ENCODE measurements at places on chromosomes 4 and X.

- H3K4me1 ChIP-seq = no peaks in the 10 kb centered on the region
- no peaks in the 10 kb centered on the region for H3K36me3 ChIP-seq
- no peaks in the 10 kb centered on the region for H3K27me3 ChIP-seq
- no peak for DNase-seq
- no peak overlapping the region for H3K4me3 ChIP-seq
- H3K27ac ChIP-seq = no peak overlapping the region
These were observed 191.3 kb downstream of the GPC3 start for GRCh38 chrX:133794126-133794525.

DNA sequence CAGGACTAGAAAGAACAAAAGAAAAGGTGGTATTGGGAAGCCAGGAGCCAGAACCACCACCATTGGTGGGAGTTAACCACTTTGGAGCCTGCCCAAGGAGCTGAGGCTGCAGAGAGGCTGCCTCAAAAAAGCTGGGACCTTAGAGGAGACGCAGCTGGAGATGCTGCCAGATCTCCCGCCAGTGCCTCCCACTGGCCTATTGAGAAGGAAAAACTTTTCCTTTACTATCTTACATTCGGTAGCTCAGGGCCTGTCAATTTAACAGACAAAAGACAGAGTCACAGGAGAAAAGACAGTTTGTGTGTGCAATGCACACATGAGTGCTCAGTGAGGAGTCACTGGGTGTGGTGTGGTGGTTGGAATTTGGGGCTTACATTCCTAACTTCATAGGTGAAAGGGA is 52.4 kb upstream of the HPSE start:
- H3K27me3 ChIP-seq = no peaks in the 10 kb centered on the region
- H3K4me3 ChIP-seq = no peak overlapping the region
- no peak overlapping the region for H3K27ac ChIP-seq
- no peaks in the 10 kb centered on the region for H3K36me3 ChIP-seq
- no peaks in the 10 kb centered on the region for H3K4me1 ChIP-seq

DNA sequence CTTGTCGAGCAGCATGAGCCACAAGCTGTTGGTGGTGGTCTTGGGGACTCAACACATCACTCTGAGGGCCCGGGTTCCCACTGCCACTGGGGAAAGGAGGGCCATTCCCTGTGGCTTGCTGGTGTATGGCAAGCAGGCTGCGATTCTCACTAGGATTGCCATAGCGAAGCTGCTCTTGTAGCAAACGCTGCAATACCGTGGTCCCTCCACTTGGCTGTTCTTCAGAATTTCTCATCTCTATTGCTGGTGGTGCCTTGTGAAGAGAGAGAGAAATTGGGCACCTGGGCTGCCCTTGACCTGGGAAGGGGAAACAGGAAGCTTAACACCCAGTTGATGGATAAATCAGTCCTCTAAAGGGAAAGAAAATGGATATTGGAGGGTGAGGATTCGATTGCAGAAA is 17.7 kb downstream of the AMOT start:
- no peaks in the 10 kb centered on the region for H3K27me3 ChIP-seq
- H3K27ac ChIP-seq = no peak overlapping the region

GRCh38 chrX:43016021-43016420 is 238.1 kb upstream of the PPP1R2C start:
- H3K27me3 ChIP-seq = no peaks in the 10 kb centered on the region
- H3K27ac ChIP-seq = no peak overlapping the region
- no peak for DNase-seq
- H3K4me3 ChIP-seq = no peak overlapping the region
- no peaks in the 10 kb centered on the region for H3K4me1 ChIP-seq
- H3K36me3 ChIP-seq = no peaks in the 10 kb centered on the region

DNA sequence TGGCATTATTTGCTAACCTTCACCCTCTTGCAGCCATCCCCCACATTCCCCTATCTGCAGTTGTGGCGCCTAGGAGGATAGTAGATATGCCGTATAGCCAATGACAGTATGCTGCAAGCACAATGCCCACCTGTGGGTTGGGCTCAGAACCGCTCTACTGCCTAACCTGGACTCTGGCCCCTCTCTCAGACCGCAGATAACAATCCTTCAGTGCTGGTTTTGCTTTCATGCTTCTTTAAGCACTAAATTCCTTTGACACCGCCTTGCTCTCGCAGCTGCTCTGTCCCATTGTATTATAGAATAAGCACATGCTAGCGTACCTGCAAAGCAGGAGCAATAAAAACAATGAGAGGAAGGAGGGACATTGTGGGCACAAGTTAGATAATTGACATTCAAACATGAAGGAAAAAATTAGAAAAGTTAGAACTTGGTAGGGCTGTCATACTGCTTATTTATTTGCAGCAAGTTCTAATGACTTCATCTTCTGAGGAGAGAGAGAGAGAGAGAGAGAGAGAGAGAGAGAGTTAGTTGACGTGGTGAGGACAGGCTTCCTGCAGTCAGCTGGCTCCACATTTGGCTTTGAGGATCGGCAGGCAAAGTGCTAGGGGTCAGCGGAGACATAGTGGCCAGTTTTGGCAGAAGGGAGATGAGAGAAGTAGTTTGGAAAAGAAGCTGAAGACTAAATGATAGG is 55.8 kb downstream of the WWC2 start:
- H3K27ac ChIP-seq = no peak overlapping the region
- DNase-seq = no peak
- no peak overlapping the region for H3K4me3 ChIP-seq

DNA sequence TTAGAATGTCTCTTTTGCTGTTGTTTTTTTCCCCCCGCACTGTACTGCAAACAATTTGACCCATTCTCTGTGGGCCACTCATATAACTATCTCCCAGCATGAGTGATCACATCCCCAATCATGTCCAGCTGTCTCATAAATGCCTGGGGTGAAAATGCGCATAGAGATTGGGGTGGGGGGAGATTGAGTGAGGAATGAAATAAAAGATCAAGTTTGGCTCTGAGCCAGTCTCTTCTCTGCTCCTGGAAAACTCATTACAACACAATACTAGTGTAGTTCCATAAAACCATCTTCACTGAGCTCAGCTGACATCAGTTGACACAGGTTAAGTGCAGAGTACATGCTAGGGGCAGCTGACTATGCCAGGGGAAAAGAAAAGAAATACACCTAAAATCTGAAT is 96.9 kb downstream of the EGF start:
- no peak overlapping the region for H3K4me3 ChIP-seq
- no peak for DNase-seq
- no peaks in the 10 kb centered on the region for H3K27me3 ChIP-seq
- no peaks in the 10 kb centered on the region for H3K36me3 ChIP-seq

GRCh38 chrX:12058087-12058486 is 80.2 kb upstream of the FRMPD4 start:
- no peaks in the 10 kb centered on the region for H3K36me3 ChIP-seq
- H3K4me1 ChIP-seq = no peaks in the 10 kb centered on the region
- DNase-seq = no peak
- H3K27me3 ChIP-seq = no peaks in the 10 kb centered on the region

- no peak overlapping the region for H3K4me3 ChIP-seq
- H3K27ac ChIP-seq = no peak overlapping the region
- no peaks in the 10 kb centered on the region for H3K36me3 ChIP-seq
- H3K4me1 ChIP-seq = no peaks in the 10 kb centered on the region
- H3K27me3 ChIP-seq = no peaks in the 10 kb centered on the region
These were observed 362.5 kb upstream of the TRAM1L1 start for GRCh38 chr4:117447925-117448324.

- no peak for DNase-seq
- H3K4me3 ChIP-seq = no peak overlapping the region
- H3K36me3 ChIP-seq = no peaks in the 10 kb centered on the region
- H3K27ac ChIP-seq = no peak overlapping the region
- no peaks in the 10 kb centered on the region for H3K27me3 ChIP-seq
These were observed 219.6 kb downstream of the SNCA start for GRCh38 chr4:89617317-89617716.

DNA sequence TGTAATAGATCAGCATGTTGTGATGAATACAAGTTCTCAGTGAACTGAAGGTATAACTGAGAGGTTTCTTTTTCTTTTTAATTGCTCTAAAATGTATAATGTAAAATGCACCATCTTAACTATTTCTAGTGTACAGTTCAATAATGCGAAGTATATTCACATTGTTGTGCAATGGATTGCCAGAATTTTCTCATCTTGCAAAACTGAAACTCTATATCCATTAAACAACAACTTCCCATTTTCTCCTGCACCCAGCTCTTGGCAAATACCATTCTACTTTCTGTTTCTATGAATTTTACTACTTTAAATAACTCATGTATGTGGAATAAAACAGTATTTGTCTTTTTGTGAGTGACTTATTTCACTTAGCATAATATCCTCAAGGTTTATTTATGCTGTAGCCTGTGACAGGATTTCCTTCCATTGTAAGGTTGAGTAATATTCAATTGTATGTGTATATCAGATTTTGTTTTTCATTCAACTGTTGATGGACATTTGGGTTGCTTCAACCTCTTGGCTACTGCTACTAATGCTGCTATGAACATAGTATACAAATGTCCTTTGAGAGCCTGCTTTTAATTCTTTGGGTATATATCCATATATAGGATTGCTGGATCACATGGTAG is 53.5 kb upstream of the NPFFR2 start:
- H3K27me3 ChIP-seq = no peaks in the 10 kb centered on the region
- H3K27ac ChIP-seq = no peak overlapping the region
- no peak for DNase-seq
- no peak overlapping the region for H3K4me3 ChIP-seq

GRCh38 chrX:70336767-70337166 is 46.9 kb downstream of the KIF4A start:
- H3K27me3 ChIP-seq = no peaks in the 10 kb centered on the region
- no peak overlapping the region for H3K4me3 ChIP-seq
- H3K36me3 ChIP-seq = no peaks in the 10 kb centered on the region
- no peak overlapping the region for H3K27ac ChIP-seq

- no peaks in the 10 kb centered on the region for H3K4me1 ChIP-seq
- no peak overlapping the region for H3K27ac ChIP-seq
These were observed 24.1 kb downstream of the GPM6A start for GRCh38 chr4:175787948-175788347.

GRCh38 chr4:166662266-166662843 is 571.9 kb downstream of the SPOCK3 start:
- no peak overlapping the region for H3K27ac ChIP-seq
- H3K4me3 ChIP-seq = no peak overlapping the region
- no peaks in the 10 kb centered on the region for H3K27me3 ChIP-seq
- no peaks in the 10 kb centered on the region for H3K36me3 ChIP-seq

DNA sequence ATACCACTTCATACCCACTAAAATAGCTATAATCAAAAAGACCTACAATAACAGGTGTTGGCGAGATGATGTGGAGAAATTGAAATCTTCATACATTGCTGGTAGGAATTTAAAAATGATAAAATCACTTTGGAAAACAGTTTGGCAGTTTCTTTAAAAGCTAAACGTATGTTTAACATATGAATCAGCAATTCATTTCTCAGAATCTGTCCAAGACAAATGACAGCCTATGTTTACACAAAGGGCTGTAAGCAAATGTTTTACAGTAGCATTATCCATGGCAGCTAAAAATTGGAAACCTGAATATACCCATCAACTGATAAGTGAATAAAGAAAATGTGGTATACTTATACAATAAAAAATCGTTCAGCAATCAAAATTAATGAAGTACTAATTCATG is 33.0 kb upstream of the ABCG2 start:
- H3K4me3 ChIP-seq = no peak overlapping the region
- DNase-seq = no peak
- no peaks in the 10 kb centered on the region for H3K27me3 ChIP-seq

GRCh38 chrX:135528254-135528653 is 7.8 kb downstream of the INTS6L start:
- no peaks in the 10 kb centered on the region for H3K27me3 ChIP-seq
- H3K4me3 ChIP-seq = no peak overlapping the region
- no peak overlapping the region for H3K27ac ChIP-seq

GRCh38 chr4:10730019-10730418 is 45.5 kb upstream of the CLNK start:
- no peak overlapping the region for H3K27ac ChIP-seq
- H3K4me1 ChIP-seq = no peaks in the 10 kb centered on the region
- no peaks in the 10 kb centered on the region for H3K27me3 ChIP-seq
- DNase-seq = no peak
- H3K36me3 ChIP-seq = no peaks in the 10 kb centered on the region
- no peak overlapping the region for H3K4me3 ChIP-seq

GRCh38 chr4:188452097-188452496 is 312.9 kb downstream of the TRIML1 start:
- no peaks in the 10 kb centered on the region for H3K4me1 ChIP-seq
- DNase-seq = no peak

GRCh38 chrX:65926095-65927019 is 113.5 kb downstream of the VSIG4 start:
- DNase-seq = no peak
- no peaks in the 10 kb centered on the region for H3K27me3 ChIP-seq
- H3K36me3 ChIP-seq = no peaks in the 10 kb centered on the region
- H3K27ac ChIP-seq = no peak overlapping the region
- H3K4me1 ChIP-seq = no peaks in the 10 kb centered on the region

GRCh38 chr4:164087733-164088132 is 593.2 kb downstream of the TMA16 start:
- no peaks in the 10 kb centered on the region for H3K27me3 ChIP-seq
- H3K4me1 ChIP-seq = no peaks in the 10 kb centered on the region
- no peaks in the 10 kb centered on the region for H3K36me3 ChIP-seq
- no peak overlapping the region for H3K27ac ChIP-seq
- no peak overlapping the region for H3K4me3 ChIP-seq

DNA sequence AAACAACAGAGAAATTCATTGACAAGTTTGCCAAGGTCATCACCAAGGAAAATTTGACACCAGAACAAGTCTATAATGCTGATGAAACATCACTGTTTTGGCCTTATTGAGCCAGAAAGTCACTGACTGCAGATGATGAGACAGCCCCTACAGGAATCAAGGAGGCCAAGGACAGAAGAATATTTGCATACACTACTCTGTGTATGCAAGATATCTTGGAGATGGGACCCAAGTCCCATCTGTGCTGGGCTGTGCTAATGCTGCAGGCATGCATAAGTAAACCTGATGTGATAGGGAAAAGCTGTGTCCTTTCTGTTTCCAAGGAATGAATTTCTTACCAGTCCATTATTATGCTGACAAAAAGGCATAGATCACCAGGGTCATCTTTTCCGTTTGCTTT is 126.8 kb downstream of the PAPSS1 start:
- no peak for DNase-seq
- no peaks in the 10 kb centered on the region for H3K27me3 ChIP-seq
- no peaks in the 10 kb centered on the region for H3K4me1 ChIP-seq

DNA sequence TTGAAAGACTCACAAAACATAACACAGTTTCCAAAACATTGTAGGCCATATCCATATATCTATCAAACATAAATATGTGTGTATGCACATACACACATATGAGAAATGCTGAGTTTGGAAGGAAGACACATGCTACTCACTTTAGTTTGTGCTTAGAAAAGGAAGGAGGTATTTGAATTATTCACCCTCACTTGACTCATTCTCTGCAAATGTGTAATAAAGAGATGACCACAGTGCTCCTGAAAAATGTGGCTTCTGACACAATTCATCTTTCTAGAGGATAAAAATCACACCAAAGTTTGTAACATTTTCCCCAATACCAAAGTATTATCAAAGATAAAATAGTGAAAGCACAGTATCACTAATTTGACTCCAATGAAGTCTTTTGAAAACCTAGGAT is 950.1 kb downstream of the FAT4 start:
- no peak for DNase-seq
- H3K36me3 ChIP-seq = no peaks in the 10 kb centered on the region
- no peak overlapping the region for H3K4me3 ChIP-seq
- no peaks in the 10 kb centered on the region for H3K4me1 ChIP-seq
- H3K27ac ChIP-seq = no peak overlapping the region

Measured in esophagus squamous epithelium (tissue), 5 donors.